ENCODE measurements at places on chromosomes 4 and X.

DNA sequence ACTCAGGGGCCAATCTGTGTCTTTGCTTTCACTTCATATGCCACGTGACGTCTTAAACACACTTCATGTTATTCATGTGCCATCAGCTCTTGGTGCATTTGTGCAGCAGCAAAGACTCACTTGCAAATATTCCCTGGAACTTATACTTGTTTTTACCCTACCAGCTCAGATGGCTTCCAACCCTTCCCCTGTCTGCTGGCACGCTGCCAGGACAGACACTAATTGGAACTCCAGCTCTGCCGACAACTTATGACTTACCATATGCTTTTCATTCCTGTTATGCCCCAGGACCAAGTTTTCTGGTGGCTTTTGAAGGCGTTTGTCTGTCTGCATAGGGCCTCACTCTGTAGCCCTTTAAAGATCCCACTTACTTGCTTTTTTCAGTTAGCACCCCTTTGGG, 261.7 kb upstream of the GNPDA2 start:
- DNase-seq: no peak

- no peak for DNase-seq
These were observed 43.7 kb upstream of the NPY2R start for GRCh38 chr4:155164718-155165117.

- DNase-seq: no peak
These were observed 17.7 kb upstream of the PITX2 start for GRCh38 chr4:110640576-110640975.

DNA sequence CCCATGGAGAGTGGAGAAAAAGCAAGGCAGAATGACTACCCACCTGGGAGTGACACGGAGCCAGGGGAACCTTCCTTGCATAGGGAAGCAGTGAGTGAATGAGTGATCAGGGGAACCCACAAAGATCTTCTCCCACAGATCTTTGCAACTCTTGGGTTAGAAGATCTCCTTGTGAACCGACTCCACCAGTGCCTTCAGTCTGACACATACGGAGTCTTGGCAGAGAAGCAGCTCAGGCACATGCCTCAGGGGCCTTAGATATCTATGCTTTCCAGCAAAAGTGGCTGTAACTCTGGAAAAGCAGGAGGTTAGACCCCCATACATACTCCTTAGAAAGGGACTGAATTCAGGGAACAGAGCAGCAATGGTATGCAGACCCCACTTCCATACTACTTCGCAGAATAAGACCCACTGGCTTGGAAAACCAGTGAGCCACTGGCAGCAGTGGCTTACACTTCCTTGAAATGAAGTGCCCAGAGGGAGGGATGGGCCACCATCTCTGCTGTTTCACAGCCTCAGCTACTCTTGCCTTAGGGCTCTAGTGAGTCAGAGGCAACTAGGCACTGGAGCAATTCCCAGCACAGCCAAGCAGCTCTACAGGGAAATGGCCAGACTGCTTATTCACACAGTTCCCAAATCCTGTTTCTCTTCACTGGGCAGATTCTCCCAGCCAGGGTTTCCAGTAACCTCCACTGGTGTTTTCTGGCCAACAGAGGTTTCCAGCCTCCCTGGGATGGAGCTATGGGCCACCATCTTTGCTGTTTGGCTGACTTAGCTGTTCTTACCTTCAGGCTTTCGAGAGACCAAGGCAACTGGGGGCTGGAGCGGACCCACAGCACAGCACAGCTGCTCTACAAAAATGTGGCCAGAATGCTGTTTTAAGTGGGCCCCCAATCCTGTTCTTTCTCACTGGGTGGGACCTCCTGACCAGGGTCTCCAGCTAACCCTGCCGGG, 82.8 kb upstream of the TCEAL2 start:
- DNase-seq: no peak

Data from globus pallidus (tissue), 1 donor.